Stimulated activated CD4-positive, alpha-beta T cell treated with anti-CD3 and anti-CD28 coated beads, Interleukin-4, amount 100 ng/mL, for 4 hours (primary cell): ENCODE measurements at places on chromosomes 4 and X.

DNA sequence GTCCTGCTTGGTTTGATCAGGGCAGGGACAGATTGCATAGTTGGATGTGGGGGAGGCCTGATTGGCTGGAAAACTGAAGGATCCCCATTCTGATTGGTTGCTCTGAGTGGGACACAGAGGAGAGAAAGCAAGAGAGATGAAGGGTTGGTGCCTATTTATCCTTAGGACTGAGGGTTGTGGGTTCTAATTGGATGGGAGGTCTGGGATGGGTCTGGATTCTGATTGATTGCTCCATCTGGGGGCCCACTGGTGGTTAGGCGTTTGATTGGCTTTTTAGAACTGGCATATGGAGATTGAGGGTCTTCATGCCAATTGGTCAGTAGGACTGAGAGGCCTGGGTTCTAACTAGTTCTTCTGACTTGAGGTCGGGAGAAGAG, 644 bp upstream of the EBP start:
- DNase-seq: no peak

GRCh38 chr4:100828986-100829685, 311.3 kb upstream of the EMCN start:
- DNase-seq: no peak

DNA sequence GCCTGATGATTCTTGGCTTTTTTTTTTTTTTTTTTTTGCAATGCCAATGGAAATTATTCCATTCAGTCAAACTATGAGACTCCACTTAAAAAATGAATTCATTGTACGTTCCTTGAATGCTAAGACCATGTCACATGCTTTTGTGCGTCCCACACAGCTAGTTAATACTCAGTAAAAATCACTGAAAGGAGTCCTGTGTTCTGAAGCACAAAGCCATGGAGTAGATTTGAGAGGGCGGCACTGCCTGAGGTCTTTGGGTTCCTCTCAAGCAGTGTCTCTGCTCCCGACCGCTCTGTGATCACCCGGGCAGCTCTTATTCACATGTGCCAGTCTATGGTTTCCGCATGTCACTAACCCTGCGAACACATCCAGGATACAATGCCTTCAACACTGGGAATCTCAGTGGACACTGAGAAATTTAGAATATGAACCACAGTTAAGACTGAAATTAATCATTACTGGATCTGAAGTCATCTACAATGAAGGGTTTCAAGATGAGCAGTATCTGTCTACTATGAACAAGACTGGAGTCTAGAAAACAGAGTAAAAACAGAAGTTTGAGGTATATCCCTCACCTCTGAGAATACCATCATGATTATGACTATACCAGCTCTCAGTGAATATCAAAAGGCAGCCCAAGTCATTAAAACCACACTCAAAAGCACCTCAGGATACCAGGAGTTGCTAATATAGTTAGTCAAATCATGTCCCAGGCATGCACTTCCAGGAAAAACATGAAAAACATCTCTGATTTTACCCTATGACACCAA, 193.0 kb downstream of the MGST2 start:
- no peak for DNase-seq

GRCh38 chr4:4759232-4759631, 100.2 kb upstream of the MSX1 start:
- DNase-seq: no peak

DNA sequence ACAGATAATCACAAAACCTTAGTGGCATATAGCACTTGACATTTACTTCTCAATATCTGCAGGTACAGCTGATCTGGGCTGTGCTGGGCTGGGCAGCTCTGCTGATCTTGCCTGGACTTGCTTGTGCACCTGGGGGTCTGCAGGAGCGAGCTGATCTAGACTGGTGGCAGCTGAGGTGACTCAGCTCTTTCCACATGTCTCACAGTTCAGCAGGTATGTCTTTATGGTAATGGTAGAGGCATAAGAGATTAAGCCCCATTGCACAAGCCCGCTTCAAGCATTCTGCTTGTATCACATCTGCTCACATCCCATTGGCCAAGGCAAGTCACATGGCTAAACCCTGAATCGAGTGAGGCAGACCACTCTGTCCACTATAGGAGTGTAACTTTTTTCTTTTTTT, 506.7 kb downstream of the BCOR start:
- no peak for DNase-seq

GRCh38 chrX:4905576-4905975, 1192.1 kb upstream of the PRKX start:
- no peak for DNase-seq

GRCh38 chrX:132614297-132614696, 125.5 kb upstream of the MBNL3 start:
- no peak for DNase-seq

- DNase-seq: no peak
Measured at GRCh38 chr4:48193921-48194468, 59.9 kb upstream of the TXK start.

DNA sequence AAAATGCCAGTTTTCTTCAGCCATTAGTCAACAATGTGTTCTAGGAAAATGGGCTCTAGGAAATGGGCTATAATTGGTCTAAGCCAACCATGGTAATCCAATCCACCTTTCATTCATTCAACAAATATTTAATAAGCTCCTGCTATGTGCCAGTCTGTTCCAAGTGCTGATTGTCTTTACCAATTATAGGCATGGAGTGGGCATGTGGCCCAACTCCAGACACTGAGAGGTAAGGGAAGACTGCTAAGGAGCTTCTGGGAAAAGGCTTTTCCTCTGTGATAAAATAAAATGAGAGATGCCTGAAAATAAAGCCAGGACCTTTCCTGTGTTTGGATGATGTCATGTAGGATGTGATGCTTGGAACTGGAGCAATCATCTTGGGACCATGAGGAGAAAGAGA, 43.3 kb downstream of the HOPX start:
- DNase-seq: no peak

DNA sequence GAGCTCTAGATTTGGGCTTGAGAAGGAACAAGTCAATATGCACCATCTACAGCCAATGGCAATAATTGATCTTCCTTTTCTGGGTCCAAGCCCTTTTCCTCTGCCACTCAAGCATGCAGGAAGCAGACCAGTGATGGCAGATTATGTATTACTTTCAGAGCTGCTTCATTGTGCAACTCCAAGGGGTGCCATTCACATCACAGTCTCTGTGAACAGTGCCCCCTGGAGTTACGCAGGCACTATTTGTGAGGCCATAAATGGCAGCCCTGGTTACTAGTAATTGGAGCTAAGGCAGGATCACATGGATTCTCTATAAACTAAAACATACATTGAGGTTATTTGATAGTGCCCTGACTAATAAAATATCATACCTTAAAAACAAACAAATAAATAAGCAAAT, 313.4 kb upstream of the SLC7A11 start:
- no peak for DNase-seq
